Bronchial epithelial cell (primary cell): ENCODE measurements at places on chromosomes 2 and 18.

DNA sequence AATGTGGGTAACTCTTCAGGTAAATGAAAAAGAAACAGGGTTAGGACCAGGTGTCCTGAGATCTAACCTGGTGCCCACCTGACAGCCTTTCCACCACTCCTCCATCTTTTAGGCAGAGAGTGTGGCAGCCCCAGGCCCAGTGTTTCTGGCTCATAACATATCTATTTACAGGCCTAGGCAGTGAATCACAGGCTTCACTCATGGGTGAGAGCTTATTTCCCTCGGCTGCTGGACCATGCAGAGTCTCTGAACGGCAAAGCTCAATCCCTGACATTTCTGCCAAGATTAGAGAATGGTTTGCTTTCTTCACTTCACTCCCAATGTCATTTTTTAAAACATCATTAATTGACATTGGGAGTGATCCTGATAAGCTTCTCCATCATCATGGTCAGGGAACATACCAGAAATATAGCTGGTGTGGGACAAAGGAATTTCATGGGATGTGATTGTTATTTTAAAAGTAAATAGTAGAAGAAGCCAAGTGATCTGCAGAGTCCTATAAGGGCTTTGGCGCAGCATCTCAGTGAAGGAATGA is 323.9 kb downstream of the SETBP1 start:
- no peak for DNase-seq

DNA sequence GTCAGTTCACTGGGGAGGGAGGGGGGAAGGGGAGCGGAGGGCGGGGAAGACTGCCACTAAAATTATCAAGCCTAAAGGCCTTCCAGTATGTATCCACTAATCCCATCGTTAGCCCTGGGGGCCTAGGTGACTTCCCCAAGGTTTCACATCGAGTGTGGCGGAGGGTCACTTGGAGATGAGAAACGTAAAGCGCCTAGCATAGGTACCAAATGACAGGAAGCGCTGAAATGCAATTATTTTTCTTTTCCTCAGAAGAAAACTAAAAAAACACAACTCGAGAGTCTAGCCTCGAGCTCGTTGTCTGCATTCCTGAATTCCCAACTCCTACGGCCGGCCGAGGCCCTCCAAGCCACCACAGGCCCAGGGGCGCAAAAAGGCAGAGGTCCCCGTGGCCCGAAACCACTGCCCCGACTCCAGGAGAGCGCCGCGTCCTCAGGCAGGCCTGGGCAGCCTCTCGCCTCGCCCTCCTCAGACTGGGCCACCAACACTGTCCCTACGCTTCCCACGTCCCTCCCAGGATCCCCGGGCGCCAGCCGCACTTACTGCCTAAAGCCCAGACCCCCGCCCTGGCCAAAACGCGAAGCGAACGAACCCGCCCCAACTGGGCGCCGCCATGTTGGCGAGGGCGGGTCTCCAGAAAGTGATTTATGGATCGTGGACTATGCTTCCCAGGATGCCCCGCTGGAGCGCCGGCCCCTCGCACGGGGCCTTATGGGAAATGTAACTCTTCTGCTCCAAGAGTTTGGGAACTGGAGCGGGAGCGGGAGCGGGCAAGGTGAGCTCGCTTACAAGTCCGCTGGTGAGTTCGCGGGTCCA is at the start of gene USP40:
USP40 (minus strand) TSS at position 642 of the 816 bp plus-strand sequence. CDS start 1,228 bp downstream, outside the sequence.
- DNase-seq: peak; percentile 85

DNA sequence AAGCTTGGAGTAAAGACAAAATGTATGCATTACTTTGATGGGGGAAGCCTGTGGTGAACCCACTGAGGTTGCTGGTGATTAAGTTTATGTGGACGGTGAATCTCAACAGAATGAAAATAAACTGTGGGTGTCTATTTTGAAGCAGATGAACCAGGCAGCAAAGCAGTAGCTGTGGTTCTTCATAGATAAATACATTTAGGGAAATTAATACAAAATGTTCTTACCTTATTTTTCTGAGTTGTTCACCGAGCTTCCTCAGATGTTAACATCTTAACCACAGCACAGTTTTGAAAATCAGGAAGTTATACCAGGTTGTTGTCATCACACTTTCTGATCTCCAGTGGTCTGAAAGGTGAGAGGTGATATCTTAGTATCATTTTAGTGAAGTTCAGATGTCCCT is 53.9 kb downstream of the NCK2 start:
- DNase-seq: no peak

- DNase-seq: no peak
These were observed 55.7 kb upstream of the CTAGE1 start for GRCh38 chr18:22473366-22473765.

DNA sequence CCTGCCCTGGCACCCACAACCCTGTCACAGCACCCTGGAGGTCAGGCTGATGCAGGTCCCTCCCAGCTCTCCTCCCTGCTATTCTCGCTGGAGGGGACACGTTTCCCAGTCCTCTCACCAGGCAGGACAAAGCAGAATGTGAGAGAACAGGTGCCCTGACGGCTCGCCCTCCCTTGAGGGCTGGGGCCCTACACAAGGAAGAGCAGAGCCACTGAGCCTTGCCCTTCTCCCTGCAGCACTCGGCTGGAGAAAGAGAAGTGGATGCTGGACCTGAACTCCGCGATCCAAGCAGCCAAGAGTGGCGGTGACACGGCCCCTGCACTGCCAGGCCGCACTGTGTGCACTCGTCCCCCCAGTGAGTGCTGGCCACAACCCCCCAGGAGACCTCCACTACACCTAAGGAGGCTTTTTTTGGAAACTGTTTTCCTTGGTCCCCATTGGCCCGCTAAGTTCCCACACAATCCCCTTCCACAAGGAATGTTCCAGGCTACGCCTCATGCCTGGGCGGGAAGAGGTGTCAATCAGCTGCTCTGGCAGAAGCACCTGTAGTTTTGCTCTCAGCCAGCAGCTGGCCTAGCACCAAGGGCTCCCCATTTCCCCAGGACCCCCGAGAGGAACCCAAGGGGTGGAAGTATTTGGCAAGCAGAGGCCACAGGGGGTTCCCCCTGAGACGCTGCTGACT is 17.4 kb downstream of the STK25 start:
- DNase-seq: no peak

DNA sequence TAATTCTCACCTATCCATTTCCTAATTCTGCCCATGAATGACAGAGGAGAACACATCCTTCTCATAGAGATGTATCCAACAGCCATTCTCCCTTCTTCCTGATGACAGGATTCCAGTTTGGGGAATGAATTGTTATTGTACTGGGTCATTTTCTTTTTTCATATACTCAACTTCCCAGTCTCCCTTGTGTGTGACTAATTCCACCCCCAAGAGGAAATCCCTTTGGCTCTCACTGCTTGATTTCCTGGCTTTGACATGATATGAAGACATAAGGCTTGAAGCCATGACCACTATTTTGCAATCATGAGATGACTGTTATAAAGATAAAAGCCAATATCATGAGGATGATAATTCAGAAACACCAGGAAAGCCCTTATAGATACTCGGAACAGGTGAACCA is 384.7 kb upstream of the ACVR2A start:
- peak; percentile 88 for DNase-seq

DNA sequence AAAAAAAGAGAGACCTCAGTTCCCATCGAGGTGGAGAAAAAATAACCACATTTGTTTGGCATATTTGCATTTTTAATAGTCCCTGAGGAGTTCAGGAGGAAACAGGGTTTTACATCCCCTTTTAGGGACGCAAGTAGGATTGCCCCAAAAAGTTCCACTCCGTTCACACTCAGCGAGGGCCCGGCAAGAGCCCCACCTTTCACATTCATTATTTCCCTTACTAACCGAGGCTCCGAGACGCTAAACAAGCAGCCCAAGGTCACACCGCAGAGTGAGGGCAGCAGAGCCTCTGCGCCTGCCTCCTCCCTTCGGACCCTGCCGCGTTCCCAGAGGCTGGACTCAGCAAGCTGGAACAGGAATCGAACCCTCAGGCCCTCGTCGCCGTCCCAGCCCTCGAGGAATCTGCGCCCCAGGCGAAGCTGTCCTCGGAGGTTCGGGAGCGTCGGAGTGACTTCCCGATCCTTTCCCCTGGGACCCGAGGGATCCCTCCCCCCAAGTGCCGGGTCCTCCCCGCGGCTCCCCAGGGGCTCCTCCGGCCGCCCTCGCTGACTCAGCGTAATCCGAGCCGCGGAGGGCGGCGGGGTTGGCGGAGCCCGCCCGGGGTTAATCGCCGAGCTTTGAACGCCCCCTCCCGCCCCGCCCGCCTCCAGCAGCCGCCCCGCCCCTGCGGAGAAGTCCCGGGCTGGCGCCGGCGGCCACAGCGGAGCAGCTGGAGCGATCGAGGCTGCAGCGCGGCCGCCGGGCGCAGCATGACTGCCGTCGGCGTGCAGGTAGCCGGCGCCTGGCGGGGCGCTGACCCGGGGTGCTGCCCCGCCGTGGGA is at the start of gene TMEM37:
TMEM37 (plus strand) TSS at position 700 of the 821 bp plus-strand sequence; CDS start at position 750, 50 bp downstream.
- DNase-seq: no peak

GRCh38 chr18:50203801-50204604 is 9.1 kb upstream of the MYO5B start:
- DNase-seq: peak; percentile 45

- DNase-seq: peak; percentile 15
These were observed 1345.1 kb downstream of the SUCLG1 start for GRCh38 chr2:83113953-83114352.

- DNase-seq: no peak
These were observed 1.6 kb downstream of the TMEM185B start for GRCh38 chr2:120221616-120222015.

DNA sequence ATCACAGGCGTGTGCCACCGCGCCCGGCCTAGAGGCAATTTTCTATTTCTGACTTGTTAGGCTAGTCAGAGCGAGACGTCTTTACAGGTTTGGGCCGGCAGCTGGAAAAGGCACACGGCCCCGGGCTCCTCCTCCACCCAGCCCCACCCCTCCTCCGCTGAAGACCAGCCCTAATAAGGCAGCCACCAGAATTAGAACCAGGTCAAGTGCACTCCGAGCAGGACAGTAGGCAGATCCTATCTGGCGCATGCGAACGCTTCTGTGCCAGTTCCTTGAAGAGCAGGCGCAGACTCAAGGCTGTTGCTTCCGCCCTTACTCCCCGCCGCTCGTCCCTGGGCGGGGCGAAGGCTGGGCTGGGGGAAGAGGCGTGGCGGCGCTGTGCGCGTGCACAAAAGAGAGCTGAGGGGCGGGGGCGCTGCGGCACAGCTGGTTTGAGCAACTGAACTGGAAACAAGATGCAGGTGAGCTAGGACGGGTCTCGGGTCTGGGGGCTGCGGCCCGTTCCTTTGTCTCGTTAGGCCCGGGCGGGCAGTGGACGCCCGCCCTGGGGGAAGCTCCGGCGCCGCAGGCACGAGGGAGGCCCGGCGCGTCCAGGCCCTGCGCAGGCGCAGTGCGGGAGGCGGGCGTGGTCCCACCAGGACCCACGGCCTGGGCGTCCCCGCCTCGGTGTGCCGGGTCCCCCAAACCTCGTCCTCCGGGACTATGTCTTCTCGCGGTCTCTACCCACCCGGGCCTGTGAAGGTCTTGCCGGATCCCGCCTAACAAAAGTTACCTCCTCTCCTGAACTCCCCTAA is at the start of gene PDCL3:
PDCL3 (plus strand) TSS at position 381 of the 794 bp plus-strand sequence; CDS start at position 456, 75 bp downstream.
- peak; percentile 97 for DNase-seq

DNA sequence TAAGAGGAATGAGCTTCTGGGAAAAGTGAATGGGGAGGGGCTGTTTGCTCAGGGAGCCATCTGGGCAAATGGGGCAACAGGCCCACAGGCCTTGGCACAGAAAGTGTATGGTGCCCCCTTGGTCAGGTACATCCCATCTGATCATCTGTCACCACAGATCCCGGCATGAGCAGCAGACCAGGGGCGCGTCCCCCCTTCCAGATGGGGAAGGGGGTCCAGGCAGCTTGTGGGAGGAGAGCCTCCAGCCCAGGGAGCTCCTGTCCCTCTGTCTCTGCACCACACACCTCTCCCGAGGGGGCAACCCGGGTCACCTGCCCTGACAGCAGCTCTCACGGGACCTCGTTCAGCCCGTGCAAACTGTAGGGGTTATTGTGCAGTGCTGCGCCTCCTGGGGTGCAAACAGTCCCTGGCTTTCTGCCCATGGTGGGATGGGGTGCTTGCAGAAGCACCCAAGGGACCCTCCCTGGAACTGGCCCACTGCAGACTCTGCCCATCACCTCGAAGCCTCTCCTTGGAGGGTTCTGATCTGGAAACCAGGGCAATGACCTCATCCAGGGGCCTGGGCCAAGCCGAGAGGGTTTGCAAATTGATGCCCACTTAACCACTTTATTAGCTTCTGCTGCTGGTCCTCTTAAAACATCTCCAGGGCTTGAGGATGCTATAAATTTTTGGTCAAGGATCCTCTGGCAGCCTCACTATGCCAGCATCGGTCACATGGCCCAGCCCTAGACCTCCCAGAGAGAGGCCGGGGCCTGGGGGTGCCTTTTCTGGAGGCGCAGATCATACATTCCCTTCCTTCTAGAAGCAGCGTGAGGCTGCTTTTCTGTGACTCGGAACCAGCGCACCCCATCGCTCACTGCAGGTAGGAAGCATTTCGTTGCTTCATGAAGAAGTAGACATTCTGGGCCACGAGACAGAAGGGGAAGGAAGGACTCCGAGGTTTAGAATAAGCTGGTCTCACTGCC is 7.6 kb upstream of the BOK start:
- DNase-seq: no peak

DNA sequence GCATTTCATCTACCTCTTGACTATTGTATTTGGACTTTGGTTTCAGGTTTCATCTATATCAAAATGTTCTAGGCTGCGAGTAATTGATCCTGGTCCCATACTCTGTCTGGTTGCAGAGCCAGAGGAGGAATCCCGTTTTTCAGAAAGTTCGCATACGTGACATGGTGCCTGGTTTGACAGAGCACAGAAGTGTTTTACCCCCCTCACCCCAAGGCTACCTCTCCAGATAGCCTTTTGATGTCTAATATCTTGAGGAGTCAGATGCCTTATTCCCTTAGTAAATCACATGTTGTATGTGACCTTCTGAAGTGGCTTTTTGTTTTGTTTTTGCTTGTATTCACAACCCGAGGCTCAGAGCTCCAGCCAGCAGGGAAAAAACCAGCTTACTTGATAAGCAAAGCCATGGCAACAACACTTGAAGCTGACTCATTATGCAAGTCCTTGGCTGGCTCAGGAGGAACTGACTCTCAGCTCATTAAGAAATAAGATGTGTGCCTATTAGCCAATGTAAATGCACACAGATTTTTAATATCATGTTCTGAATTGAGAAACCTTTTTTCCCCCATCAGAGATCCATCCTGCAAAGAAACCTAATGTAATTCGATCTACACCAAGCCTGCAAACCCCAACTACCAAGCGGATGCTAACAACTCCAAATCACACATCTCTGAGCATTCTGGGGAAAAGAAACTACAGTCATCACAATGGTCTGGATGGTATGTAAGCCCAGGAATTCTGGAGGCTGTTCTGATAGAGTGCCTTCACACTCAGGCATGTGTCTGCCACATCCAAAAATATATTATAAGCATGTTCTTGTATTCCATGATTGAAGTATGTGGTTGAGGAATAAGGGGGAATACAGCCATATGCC is 41.4 kb downstream of the OXER1 start:
- peak; percentile 87 for DNase-seq

GRCh38 chr18:8279346-8279745 is 329.9 kb upstream of the RAB12 start:
- DNase-seq: no peak

DNA sequence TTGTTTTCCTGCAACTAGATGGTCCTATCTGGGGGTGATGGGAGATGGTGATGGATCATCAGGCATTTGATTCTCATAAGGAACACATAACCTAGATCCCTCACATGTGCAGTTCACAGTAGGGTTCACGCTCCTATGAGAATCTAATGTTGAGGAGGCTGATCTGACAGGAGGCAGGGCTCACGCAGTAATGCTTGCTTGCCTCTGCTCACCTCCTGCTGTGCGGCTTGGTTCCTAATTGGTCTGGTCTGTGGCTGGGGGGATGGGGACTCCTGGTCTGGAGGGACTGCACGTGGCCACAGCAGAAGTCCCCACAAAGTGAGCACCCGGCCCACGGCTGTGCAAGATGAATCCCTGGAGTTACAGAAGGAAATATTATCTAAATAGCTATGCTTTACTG is 11.3 kb downstream of the MC5R start:
- DNase-seq: no peak

- no peak for DNase-seq
These were observed 285.8 kb upstream of the GYPC start for GRCh38 chr2:126370201-126370600.
